ENCODE measurements at places on chromosomes 16 and 17.

DNA sequence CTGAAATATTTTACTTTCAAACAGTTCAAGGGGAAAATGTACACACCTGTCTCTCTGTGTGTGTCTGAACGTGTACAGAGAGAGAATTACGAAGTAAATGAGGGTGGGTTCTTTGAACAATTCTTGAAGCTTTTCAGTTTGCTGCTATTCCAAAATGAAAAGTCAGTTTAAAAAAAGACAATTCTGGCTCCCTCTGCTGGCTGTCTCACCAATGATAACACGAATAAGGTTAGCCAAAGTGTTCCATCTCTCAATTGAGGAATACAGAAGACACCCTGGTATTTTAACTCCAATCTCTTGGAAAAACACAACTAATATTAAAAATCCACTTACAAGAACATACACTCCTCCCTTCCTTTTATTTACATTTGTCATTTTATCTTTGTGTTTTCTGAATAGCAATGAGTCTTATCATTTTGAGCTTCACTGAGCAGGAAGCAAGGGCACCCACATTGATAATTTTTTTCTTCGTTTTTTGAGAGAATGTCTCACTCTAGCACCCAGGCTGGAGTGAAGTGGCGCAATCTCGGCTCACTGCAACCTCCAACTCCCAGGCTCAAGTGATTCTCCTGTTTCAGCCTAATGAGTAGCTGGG, 20.5 kb downstream of the EFTUD2 start:
- DNase-seq, result peak; percentile 16

DNA sequence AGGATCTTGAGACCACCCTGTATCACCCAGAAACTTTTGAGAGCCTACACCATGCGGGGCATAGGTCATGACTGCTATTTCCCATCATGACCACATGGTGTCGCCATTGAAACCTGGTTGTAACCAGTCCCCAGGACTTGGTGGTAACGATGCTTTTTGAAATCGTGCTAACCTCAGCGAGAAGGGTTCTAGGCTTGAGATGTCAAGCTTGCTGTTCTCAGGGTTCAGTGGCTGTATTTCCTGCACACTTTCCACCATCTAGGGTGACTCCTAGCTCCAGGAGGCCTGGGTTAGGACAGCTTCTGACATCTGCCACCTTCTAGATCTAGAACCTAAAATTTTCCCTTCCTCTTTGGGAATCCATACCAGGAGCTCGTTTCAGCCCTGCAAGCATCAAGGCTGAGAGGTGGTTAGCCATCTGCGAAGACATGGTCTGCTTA, 13.0 kb upstream of the SPNS3 start:
- peak; percentile 63 for DNase-seq

- no peak for DNase-seq
Measured at GRCh38 chr17:356671-357434, 4.2 kb upstream of the RPH3AL start.

GRCh38 chr17:7176841-7177190, 2.4 kb downstream of the ASGR1 start:
- DNase-seq, result no peak

- no peak for DNase-seq
Measured at GRCh38 chr17:49595328-49595727, 19.7 kb downstream of the NXPH3 start.

GRCh38 chr17:10058921-10059683, 139.3 kb downstream of the GAS7 start:
- DNase-seq, result no peak

DNA sequence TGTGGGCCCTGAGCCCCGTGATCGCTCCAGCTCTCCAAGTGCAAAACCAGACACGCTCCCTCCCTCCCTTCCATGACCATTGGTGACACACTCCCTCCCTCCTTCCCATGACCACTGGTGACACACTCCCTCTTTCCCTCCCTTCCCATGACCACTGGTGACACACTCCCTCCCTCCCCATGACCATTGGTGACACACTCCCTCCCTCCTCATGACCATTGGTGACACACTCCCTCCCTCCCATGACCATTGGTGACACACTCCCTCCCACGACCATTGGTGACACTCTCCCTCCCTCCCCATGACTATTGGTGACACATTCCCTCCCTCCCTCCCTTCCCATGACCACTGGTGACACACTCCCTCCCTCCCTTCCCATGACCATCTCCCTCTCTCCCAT, 56.3 kb downstream of the LMF1 start:
- no peak for DNase-seq

DNA sequence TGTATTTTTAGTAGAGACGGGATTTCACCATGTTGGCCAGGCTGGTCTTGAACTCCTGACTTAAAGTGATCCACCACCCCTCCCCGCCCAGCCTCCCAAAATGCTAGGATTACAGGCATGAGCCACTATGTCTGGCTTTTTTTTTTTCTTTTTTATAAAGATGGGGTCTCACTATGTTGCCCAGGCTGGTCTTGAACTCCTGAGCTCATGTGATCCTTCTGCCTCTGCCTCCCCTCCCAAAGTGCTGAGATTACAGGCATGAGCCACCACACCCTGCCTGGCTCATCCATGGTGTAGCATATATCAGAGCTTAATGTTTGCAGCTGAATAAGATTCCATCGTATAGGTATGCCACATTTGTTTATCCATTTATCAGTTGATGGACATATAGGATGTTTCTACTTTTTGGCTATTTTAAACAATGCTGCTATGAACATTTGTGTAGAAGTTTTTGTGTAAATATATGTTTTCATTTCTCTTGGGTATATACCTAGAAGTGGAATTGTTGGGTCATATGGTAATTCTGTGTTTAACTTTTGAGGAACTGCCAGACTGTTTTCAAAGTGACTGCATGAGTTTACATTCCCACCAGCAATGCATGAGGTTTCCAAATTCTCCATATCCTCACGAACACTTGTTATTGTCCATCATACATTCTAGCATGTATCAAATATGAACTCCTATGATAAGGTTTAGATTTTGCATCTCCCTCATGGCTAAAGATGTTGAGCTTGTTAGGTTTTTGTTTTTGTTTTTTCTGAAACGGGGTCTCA, 55.7 kb upstream of the HAS3 start:
- DNase-seq, result peak; percentile 43

- no peak for DNase-seq
Measured at GRCh38 chr17:57784226-57784895, 39.3 kb upstream of the CCDC182 start.

DNA sequence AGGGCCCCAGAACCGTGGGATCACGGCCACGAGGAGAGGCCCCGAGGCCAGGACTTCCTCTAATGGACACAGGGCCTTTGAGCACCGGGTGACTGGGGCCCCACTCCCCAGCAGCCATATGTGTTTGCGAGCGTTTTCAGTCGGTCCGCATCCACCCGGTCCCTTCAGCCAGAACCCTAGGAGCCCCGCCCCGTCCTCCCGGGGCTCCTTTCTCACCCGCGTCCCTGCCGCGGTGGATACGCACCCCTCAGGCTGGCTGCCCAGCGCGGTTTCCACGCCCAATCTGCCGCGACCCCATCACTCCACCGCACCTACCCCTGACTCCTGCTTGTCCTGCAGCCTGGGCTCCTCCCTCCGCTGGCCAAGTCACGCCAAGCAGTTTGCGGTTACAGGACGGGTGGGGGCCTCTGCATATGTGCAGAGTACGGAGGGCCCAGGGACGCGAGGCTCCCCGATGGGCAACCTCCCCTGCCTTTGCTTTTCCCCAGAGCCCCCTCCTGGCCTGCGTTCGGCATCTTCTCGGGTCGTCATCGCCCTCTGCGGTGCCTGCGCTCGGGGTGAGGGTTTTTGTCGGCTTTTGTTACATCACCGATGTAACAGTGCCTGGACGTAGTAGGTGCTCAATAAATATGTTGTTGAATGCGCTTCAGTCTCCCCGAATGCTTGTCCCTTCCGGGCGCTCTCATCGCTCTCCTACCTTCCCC, 1.0 kb upstream of the TTYH2 start:
- no peak for DNase-seq

DNA sequence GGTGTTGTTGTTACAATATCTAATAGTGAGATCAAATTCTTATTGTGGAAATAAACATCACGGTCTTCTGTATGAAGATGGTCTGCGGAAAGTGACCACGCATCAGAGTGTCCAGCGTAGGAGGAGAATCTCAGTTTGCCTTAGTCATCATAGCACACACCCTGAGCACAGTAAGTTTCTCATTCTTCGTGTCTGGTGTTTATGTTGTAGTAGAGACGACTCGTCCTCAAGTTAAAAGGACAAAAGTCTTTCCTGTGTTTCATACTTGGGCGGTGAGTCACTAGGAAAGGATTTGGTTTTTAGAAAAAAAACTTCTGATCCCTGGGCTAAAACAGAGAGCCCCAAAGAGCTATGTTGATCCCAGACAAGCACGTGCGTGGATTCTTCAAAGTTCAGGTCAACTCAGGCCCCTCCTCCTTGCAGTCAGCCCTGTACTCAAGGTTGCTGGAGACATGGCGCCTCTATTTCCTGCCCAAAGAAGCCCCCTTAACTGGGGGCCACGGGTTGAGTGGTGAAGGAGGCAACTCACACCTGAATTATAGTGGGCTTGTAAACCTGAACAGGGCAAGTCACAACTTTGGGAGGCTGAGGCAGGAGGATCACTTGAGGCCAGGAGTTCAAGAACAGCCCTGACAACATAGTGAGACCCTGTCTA, 170.4 kb downstream of the ZFHX3 start:
- peak; percentile 89 for DNase-seq

- DNase-seq, result no peak
Measured at GRCh38 chr17:4987767-4988567, 492 bp upstream of the CAMTA2 start.

DNA sequence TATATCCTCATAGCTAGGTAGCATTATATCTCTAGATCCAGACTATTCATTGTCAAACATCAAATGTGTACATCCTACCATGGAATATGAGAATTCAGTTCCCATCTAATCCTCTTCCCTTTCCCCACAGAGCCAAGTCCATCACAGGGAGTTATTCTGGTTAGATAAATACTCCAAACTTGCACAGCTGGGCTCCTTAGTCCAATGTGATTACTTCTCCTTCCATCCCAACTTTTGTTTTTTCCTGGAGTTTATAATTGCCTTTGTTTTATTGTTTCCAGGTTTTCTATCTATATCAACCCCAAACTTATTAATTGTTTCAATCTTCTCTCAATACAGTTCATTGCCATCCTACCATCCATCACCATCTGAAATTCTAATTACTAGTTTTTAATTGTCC, 59.9 kb downstream of the MYH11 start:
- DNase-seq, result no peak

- DNase-seq, result no peak
Measured at GRCh38 chr17:41396996-41397660, at the start of gene KRT31. KRT31 (minus strand) TSS chr17:41397608; CDS start chr17:41397539, 69 bp downstream.

- DNase-seq, result peak; percentile 44
Measured at GRCh38 chr17:8289103-8289397, 580 bp downstream of the RANGRF start.

GRCh38 chr16:56915336-56916119, 16.4 kb upstream of the HERPUD1 start:
- DNase-seq, result peak; percentile 58

- no peak for DNase-seq
Measured at GRCh38 chr16:2058872-2059271, 11.1 kb downstream of the TSC2 start.

DNA sequence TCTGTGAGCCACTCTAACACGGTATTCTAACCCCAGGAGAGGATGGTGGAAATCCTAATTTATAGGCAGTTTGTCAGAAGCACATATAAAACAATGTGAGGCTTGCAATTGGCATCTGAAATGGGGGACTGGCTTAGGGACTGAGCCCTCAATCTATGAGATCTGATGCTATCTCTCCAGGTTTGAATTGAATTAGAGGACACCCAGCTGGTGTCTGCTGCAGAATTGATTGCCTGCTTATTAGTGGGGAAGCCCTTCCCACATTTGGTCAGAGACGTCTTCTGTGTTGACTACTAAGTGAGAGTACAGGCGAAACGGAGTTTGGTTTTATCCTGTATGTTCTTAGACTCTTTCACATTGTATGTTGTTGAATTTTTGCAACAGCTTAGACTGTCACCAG, 13.6 kb upstream of the TMIGD1 start:
- no peak for DNase-seq

DNA sequence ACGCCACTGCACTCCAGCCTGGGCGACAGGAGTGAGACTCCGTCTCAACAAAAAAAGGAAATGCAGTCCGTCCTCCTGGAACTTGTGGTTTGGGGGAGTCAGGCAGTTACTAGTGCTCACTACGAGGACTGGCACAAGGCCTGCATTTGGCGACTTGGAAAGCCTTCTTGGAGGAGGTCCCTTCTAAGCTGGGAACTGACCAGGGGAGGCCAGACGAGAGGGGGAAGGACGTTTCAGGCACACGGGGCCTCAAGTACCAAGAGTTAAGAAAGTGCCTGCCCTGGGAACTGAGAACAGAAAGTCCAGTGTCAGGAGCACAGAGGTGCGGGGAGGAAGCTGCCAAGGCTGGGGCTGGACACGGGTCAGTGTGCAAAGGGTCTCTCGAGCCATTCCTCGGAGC, 89.9 kb downstream of the ABR start:
- DNase-seq, result no peak

DNA sequence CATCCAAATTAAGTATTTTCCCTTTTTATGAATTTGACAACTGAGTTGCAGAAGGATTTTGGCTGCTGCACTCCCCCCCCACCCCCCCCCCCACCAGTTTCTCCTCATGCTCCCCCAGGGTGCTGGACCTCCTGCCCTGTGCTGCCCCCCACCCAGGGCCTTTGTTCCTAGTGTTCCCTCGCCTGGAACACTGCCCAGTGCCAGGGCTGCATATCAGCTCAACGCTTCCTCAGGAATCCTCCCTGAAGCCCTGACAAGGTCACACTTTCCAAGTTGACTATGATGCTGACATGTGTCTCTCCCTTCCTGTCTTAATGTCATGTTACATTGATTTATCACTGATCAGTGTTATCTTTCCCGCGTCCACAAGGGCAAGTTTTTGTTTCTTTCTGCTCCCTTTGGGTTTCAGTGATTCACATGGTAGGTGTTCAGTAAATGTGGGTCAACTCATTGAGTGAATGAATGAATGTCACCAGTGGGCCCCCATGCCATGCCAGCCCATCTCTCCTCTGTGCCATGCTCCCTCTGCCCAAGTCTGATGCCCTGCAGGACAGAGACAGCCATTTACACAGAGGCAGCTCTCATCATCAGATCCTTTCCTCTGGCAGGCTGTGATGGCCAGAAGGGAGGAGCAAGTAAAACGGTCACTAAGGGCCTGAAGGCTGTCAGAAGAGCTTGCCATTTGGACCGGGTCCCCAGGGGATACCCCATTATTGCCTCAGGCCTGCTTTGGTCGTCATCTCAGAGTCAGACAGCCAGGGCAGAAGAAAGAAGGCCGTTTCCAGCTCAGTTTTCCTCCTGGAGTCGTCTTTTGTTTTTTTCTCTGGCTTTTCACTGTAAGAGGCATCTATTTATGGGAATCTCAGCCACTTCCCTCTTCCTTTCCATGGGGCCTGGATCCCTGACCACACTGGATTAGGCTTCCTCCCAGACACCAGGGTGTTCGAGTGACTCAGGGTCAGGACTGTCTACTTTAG, 386.2 kb downstream of the SNX29 start:
- DNase-seq, result no peak

- DNase-seq, result peak; percentile 97
Measured at GRCh38 chr17:37488009-37488604, 1.6 kb upstream of the DUSP14 start.
